NCI-H1105 treated with DMSO at 0.1 percent for 48 hours (cell line): ENCODE measurements at places on chromosomes 13 and 19.

DNA sequence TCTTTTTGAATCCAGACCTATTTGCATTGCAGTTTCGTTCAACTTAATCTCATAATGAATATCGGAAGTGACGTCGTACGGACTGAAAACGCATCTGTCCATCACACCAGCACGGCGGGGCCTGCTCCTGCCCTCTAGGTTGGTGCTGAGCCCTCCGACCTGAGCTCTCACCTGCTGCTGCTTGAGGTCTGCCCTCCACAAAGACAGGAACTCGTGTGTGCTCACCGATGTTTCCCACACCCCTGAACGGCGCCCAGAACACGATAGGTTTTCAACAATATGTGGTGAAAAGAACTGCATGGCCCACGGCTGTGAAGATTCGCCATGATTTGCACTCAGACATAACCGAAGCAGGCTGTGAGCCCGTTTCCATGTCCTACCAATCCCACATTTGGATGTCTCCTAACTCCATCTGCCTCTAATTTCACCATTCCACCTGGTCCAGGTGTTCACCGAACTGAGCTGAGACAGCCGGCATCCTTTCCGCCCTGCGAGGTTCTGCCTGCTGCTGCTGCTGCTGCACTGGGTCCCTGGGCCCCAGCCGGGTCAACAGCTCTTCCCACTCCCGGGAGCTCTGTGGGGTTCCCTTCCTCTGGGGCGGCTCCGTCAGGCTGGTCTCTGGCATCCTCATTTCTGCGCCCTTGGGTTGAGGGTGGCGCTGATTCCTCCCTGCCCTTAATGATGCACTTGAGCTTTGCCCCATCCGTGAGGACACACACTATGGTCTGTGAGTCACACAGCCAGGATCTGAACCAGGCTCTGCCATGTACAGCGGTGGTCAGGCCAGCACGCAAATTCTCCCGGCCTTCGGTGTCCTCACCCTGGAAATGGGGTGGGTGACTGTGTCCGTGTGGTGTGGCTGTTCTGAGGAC lies 20.9 kb downstream of the GRTP1 start:
- no peak for DNase-seq

GRCh38 chr13:111267784-111268183 lies 52.7 kb upstream of the TEX29 start:
- DNase-seq = no peak

DNA sequence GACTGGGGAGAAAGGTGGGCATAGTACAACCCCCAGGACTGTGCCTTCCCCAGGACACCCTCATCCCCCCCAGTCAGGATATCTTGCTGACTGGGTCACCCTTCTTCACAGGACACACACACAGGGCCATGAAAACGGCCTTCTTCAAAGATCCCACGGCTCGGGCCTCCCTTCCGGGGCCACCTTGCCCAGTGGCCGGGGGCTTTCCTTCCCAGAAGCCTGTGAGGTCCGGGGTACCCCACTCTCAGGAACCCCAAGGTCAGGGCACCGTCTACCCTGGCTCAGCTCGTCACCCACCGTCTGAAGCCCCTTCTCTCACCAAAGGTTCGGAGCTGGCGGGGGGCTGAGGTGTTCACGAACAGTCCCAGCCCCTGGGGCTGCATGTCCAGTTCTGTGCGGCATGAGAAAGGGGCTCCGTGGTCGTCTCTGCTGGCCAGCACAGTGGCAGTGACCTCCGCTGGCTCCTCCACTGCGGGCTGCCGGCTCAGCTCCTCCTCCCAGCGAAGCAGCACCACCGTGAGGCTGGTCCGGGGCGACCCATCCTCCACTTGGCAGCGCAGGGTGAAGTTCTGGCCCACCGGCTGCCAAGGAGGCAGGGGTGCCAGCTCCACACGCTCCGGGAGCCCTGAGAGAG lies 2.1 kb upstream of the RAVER1 start:
- no peak for DNase-seq

DNA sequence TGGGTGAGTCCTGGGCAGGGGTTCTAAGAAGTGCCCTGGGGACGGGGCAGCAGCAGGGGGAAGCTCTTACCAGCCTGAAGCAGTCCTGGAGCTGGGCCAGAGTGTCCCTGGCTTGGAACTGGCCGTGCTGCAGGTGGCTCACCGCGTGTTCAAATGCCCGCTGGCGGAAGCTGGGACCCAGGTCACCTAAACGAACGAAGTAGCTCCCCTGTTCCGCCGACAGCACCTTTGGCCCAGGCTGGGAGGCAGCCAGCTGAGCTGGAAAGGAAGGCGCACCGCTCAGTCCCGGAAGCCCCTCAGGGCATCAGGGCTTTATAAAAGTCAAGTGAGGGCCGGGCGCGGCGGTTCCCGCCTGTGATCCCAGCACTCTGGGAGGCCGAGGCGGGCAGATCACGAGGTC lies 9.6 kb downstream of the PLIN4 start:
- no peak for DNase-seq

DNA sequence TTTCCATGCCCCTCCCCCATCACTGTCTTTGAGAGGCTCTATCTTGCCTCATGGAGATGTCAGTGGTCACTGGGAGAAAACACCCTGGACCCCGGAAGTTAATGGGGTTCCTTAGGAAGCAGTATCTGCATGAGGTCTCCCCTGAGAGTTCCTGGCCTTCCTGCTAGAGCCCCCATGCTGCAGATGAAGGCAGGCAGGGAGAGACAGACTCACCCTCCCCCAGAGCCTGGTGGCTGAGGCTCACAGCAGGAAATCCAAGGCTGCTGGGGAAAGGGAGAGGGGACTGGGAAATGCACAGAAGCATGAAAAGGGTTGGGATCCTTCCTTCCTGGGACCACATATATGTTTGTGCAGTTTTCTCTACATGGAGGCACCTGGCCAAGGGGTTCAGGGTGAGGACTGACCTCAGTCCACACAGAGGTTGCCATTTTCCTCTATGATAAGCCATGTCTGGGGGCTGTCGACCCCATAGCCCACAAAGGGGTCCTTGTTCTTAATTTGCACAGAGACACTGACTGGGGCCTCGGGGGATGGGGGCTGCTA lies 95.4 kb downstream of the RNASEH2B start:
- DNase-seq = no peak

- DNase-seq = peak; percentile 96
These were observed 177.5 kb downstream of the DCLK1 start for GRCh38 chr13:35953537-35954206.

GRCh38 chr13:39254601-39255000 lies 216.3 kb downstream of the NHLRC3 start:
- peak; percentile 13 for DNase-seq

GRCh38 chr13:77574096-77574495 lies 38.6 kb downstream of the SCEL start:
- peak; percentile 28 for DNase-seq

GRCh38 chr19:47375694-47376588 lies 26.8 kb downstream of the DHX34 start:
- DNase-seq = no peak

- DNase-seq = no peak
These were observed at the start of gene CNN2 for GRCh38 chr19:1025960-1026782. TSS of gene CNN2 (plus strand) at chr19:1026608. CDS start at chr19:1026662, 54 bp downstream.

DNA sequence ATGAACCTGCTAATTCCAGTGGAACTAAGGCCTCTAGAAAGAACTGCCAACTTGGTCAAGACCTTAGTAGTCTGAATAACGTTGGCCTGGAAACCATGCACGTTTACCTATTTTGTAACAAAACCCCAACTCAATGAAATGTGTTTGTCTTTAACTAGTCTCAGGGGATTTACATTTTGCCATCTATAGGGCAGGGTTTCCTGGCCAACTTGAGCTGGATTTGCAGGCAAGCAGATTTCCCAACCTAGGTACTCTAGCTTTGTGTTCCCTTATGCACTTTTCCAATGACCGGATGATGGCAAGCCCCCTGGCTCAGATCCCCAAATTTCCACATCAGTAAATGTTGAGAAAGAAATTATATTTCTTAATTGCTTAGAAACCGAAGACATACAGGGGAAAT lies 114.5 kb downstream of the IRS2 start:
- no peak for DNase-seq

GRCh38 chr13:50366488-50367174 lies 351.4 kb downstream of the KCNRG start:
- DNase-seq = peak; percentile 84

- peak; percentile 17 for DNase-seq
These were observed 17.1 kb upstream of the GPC5 start for GRCh38 chr13:91381371-91381770.

DNA sequence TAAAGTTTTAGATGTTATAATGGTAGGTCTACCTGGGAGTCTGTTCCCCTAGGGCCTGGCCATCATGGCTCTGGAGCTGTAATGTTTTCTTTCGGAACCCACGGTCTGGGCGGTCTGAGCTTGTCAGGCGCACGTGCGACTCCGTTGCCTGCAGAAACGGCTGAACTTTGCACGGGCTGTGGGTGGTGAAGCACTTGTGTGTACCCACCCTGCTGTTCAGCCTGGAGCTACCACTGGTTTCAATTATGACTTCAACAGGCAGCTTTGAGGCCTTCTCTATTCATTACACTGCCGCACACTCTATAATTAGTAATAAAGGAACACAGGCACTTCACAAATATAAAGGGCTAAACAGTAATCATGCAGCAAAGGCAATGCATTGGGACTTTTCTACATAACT lies 6.0 kb downstream of the PCDH8 start:
- DNase-seq = peak; percentile 24

- no peak for DNase-seq
These were observed 5.2 kb downstream of the CTU1 start for GRCh38 chr19:51102991-51103390.

DNA sequence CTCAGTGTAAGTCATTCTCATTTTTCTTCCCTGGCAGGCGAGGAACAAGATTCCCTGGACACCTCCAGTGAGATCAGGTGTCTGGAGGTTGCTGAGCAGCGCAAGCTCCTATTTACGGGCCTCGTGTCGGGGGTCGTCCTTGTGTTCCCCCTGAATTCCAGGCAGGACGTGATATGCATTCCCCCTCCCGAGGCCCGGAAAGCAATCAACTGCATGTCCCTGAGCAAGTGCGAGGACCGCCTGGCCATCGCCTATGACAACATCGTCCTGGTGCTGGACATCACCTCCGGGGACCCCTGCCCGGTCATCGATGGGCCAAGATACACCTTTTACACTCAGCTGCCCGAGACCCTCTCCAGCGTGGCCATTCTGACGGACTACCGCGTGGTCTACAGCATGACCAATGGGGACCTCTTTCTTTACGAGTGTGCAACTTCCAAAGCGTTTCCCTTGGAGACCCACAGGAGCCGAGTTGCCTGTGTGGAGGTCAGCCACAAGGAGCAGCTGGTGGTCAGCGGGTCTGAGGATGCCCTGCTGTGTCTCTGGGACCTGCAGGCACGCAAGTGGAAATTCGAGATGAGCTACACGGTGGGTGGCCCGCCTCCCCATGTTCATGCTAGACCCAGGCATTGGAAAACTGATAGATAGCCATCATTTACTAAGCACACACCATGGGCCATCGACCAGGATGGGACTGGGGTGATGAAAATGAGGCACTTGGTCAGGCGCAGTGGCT lies 21.5 kb upstream of the SIN3B start:
- DNase-seq = no peak

DNA sequence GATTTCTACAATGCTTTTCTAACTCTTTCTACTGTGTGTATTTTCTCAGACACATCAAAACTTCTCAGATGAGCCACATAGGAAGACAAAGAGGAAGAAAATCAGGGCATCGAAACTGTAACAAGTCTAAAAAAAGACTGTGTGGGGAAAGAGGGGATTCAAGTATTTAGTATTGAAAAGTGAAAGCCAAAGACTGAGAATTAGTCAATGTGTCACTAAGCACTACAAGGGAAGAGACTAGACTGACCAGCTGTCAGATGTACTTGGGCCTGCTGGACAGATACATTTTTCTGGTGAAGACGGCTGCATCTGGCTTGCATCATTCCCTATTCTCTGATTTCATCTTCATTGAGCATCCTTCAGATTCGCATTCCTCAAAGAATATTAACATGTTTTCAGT lies 25.4 kb downstream of the COMMD6 start:
- DNase-seq = no peak

DNA sequence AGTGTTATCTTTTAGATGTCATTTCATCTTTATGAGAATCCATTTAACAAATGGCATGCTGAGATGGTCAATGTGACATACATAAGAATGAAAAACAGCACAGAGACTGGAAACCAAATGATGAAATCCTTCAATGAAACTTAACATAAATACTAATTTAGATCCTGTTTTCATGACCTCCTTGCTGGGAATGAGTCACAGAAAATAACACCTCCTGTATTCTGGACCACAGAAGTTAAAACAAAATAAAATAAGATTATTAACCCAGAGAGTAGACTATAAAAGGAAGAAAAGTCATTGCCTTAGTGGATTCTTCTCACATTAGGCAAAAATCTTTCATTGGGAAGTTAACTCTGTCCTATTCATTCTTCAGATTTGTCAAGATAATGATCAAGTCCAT lies 1.6 kb downstream of the DIAPH3 start:
- DNase-seq = no peak
